Psoas muscle (tissue), 8 donors: ENCODE measurements at places on chromosomes 16 and 17. TPM values are rescaled to one million over a fixed set of nuclear protein-coding genes. Genes with fewer than 3 reads are reported as not detected.

Gene NEUROD2
- not detected for total RNA-seq

Gene TOM1L1
- total RNA-seq, result 4.7 TPM

Gene CACNG5
- not detected for total RNA-seq

Gene MYH8
- 0.32 TPM for total RNA-seq

Gene CCP110
- total RNA-seq, result 8.4 TPM

Gene FHOD1
- 61.5 TPM for total RNA-seq

Gene NLRC3
- total RNA-seq, result 0.76 TPM

Gene ITPRIPL2
- total RNA-seq, result 14.8 TPM

Gene CD79B
- 5.7 TPM for total RNA-seq

Gene ZNF821
- total RNA-seq, result 4.7 TPM

Gene MMP2
- total RNA-seq, result 34.2 TPM

Gene EXOC3L1
- total RNA-seq, result 1.2 TPM

Gene SPNS2
- 7.1 TPM for total RNA-seq

Gene CACNA1H
- total RNA-seq, result 2.6 TPM

Gene TACO1
- total RNA-seq, result 28.6 TPM

Gene UBE2O
- 41.0 TPM for total RNA-seq

Gene NACA2
- not detected for total RNA-seq

Gene FKBP10
- 9.5 TPM for total RNA-seq

Gene KRTAP2-2
- total RNA-seq, result not detected

Gene TRIM47
- 16.0 TPM for total RNA-seq

Gene ABCC11
- total RNA-seq, result 0.21 TPM

Gene TBC1D3I
- not detected for total RNA-seq

Gene TP53TG3C
- total RNA-seq, result not detected

Gene SLC5A2
- total RNA-seq, result not detected
